ENCODE measurements at places on chromosomes 6 and 20.

DNA sequence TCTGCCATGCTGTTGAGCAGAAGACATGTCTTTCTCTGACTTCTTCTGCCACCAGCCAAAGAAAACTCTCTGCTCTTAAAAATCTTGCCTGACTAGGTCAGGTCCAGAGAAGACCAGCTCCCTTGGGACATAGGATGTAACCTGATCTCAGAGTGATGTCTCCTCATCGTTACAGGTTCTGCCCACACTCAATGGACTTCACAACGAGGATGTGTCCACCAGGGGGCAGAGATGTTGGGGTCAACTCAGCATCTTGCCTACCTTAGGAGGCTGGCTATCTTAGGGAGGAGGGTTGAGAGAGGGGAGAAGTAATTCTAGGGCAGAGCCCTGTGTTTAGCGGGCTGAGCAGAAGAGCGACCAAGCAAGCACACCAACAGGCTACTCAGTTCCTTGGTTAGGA, 207.6 kb upstream of the CDH4 start:
- no peak for DNase-seq

- no peak for DNase-seq
Measured at GRCh38 chr20:40280616-40281015, 408.4 kb downstream of the MAFB start.

- no peak for DNase-seq
Measured at GRCh38 chr6:168420706-168421105, 20.3 kb upstream of the SMOC2 start.

GRCh38 chr20:38466983-38467382, 5.7 kb upstream of the RALGAPB start:
- DNase-seq: no peak

GRCh38 chr6:137163732-137164318, 9.6 kb downstream of the IL22RA2 start:
- DNase-seq: no peak

DNA sequence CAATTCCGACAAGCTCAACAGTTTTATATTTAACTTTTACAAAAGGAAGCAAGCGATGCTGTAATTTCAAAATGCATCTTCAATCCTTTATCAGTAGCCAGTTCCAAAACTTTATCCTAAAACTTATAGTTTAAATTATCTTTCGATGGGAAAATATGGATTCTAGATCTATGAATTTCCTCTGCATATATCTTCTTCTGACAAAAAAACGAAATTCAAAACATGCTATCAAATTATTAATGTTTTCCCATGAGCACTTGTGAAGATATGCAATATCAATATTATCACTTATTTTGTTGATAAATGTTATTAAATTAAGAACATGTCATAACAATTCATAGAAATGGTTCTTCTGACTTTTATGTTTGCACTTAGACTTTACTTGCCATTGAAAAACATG, 2.3 kb downstream of the NCR2 start:
- DNase-seq: no peak

- no peak for DNase-seq
Measured at GRCh38 chr6:17280552-17281090, 540 bp upstream of the RBM24 start.

DNA sequence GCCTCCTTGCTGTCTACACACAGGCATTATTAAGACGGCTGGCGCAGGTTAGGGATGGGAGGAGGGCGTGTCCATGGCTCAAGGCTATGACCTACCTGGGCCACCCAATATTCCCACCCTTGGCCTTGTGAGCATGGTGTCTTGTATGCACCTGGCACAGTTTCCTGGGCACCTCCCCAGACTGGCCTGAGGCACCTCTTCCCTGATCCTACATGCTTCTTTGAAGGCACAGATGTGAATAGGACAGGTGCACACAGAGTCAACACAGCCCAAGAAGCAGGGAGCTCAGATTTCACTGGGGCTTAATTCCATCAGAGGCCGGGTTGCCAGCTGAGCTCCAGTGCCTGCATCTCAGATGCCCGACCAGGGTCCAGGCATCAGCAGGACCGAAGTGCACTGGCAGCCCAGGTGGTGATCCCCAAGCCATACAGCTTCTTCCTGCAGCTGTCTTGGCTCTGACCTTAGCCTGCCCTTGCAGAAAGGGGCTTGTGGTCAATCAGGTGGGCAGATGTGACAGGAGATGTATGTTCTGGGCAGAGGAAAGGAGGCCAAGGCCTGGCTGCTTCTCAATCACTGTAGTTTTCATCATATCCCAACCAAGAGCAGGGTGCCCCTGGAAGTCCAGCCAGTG, 287.7 kb downstream of the CLIC5 start:
- DNase-seq: no peak

GRCh38 chr6:158943380-158944032, 56.5 kb downstream of the RSPH3 start:
- DNase-seq: no peak

GRCh38 chr6:166375013-166375412, 7.7 kb downstream of the MPC1 start:
- DNase-seq: no peak

GRCh38 chr6:161066511-161066910, 74.9 kb downstream of the MAP3K4 start:
- no peak for DNase-seq

GRCh38 chr6:130841128-130841728, 14.0 kb downstream of the SMLR1 start:
- no peak for DNase-seq

DNA sequence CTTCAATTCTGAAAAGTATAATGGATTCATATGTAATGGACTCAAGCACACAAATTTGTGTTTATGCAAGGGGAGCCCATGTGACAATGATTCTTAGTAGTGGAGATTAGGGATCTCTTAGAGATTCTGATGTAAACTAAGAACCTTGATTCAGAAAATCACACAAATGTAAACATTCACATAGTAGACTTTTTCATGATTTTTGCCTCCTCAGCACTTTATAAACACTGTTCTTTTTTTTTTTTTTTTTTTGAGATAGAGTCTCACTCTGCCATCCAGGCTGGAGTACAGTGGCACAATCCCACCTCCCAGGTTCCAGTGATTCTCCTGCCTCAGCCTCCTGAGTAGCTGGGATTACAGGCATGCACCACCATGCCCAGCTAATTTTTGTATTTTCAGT, 170.1 kb upstream of the PLCB4 start:
- no peak for DNase-seq

DNA sequence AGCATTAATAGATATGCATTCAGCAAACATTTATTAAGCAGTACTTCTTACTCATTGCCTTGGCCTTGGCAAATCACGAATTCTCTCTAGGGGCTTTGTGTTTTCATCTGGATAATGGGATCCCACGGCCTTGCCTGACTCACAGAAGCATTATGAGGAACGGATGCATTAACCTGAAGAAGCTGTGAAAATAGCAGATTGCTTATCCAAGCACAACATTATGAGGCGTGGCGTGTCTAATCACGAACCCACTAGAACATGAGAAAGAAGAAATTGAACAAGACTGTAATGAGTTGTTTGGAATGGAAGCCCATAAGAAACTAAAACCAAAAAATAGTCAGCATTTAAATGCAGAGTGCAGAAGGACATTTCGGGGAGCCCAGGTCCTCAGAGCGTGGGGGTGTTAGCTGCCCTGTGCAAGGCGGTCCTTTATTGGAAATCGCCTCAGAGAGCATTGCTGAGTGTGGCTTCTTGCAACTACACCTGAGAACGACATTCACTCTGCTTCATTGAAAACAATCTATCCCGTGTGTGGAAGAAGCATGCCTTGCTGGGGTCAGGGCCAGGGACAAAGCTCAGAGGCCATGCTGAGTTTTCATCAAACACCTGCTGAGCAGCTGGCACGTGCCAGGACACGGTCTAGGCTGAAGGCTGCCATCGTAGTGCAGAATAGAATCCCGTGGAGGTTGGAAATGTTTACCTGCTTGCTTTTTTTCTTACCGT, 179.9 kb downstream of the ZDHHC14 start:
- DNase-seq: no peak

DNA sequence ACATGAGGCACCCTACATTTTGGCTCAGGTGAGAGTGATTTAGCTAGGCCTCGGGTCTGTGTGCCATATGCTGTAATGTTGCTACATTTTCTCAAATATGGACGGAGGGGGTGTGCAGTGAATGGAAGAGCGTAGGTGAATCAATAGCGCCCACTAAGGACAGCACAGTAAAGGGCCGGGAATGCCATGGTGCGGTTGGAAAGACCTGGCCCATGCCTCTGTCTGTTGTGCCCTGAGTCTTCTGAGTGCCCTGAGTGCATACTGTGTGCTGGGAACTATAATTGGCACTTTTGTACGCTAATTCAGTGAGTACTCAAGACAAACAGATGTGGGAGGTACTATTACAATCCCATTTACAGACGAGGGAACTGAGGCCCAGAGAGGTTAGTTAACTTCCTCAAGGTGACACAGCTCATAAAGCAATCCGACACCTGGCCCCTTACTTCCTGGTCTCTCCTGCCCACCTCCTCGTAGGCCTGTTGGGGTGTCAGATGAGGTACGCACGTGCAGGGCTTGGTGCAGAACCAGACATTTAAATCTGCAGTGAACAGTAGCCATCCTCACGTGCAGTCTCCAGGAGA, 17.3 kb downstream of the SLC22A1 start:
- DNase-seq: no peak

DNA sequence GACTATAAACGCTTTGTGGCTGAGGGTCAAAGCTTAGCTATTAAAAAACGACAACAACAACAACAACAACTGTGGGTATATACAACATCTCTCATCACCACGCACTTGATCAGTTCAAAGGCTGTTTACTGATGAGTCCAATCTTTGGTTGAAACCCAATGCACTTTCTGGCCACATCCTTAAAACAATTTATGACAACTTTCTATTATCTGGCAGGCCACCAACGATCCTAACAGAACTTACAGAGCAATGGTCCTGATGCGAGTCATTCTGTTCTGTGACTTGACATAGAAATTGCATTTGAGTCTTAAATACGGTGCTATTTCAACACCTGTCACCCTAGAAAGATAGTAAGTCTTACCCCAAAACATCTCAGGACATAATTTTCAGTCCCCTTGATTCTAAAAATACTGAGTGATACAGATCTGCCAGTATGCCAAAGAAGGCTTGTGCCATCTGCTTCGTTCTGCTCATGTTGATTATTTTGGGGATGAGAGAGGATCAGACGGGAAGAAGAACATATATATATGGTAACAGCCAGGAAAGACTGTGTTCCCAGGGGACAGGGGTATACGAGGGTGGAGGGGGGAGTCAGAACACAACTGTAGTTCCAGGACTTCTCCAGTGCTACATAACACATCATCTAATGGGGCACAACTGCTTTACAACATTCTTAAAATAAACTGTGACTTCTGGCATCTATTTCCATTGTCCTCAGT, 55.8 kb downstream of the PLAGL1 start:
- no peak for DNase-seq

DNA sequence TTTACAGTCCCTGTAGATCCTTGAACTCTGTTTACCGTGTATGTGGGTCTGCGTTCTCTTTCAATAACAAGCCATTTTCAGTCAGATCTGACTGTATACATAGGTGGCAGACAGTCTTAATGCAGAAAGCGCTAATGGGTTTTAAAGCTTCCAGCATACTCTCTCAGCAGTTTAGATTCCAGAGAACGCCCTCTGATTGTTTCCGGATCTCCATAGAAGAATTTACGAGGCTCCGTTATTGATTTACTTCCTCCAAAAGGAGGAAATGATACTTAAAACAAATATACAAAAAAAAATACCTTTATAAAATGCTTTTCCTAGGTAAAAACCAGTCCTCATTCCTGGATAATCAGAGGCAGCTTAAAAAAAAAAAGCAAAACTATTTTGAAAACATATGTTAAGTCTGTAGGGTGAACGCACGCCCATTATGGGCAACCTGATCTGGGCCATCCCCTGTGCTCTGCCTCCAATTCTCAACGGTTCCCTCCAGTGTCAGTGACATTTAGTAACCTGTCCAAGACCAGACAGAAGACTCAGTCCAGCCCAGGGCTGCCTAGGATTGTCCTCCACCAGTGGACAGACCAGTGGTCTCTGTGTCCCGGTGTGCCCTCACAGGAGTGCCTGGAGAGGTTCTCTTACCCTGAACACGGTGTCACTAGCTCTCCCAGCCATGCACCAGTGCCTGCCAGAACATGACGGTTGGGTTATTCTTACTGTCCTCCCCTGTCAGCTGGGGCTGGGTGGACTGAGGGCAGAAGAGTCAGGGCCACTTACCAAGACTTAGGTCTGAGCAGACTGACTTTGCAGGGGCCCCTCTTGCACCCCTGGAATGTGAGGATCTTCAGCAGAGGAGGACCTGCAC, 217.3 kb downstream of the ARID1B start:
- DNase-seq: no peak

GRCh38 chr6:2433711-2434110, 188.3 kb upstream of the GMDS start:
- DNase-seq: no peak

- no peak for DNase-seq
Measured at GRCh38 chr20:63857764-63858392, 3.4 kb upstream of the ABHD16B start.

GRCh38 chr20:12371990-12372389, 454.3 kb downstream of the BTBD3 start:
- DNase-seq: no peak

- no peak for DNase-seq
Measured at GRCh38 chr6:155106456-155107115, 111.5 kb downstream of the TIAM2 start.

DNA sequence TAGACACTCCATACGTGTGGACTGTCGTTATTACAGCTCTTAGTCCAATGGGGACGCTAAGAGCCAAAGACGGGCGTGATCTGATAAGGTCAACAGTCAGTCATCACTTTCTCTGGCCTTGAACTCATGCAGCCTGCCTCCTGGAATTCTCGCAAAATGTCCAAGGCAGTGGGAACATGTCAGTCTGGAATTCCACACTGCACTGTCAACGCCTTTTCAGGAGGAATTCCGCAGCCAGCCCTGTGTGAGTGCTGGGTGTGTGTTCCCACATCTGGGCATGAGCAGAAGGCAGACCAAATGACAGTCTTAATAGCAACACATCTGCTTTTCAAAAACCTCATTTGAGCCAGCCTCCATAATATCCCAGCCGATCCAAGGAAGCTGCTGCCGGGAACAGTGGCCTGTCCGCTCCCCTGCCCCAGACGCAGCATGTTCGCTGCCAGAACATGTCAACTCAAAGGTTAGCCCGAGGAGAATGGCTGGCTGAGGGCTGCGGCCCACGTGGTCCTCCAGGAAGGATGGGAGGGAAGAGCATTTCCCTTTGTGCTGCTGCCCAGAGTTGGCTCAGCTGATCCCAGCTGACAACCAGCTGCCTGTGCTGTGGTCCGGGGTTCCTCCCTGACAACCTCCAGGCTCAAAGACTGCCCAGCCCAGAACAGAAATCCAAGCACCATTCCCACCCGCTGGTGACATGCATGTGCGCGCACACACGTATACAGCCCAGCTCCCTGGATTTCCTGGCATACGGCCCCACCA, 103.1 kb downstream of the SULF2 start:
- no peak for DNase-seq

DNA sequence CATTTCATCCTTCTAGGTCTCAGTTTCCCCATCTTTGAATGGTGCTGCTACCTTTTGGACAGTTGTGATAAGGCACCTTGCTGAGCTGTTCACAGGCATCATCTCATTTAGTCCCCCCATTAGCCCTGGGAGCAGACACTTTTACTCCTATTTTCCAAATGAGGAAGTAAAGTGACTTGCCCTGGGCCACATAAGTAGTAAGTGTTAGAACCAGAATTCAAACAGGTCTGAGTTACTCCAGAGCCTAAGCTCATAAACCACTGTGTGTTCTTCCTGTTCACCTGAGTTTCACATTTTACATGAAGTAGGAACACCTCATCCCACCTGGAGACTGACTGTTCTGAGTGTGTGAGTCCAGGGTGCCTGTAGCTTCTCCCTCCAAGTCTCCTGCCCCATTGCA, 43.5 kb upstream of the EPB41L1 start:
- no peak for DNase-seq
